ENCODE measurements at places on chromosomes 1 and 21. TPM values are rescaled to one million over a fixed set of nuclear protein-coding genes. Genes with fewer than 3 reads are reported as not detected.

- DNase-seq = no peak
- H3K36me3 ChIP-seq = peaks cover 88% of the 10 kb centered on the region
- H3K4me1 ChIP-seq = peaks cover 32% of the 10 kb centered on the region
- no peaks in the 10 kb centered on the region for H3K27me3 ChIP-seq
Observed at GRCh38 chr1:28510273-28510969, 4.6 kb downstream of the RCC1 start.

Gene TMOD4
- polyA plus RNA-seq = 2.4 TPM

GRCh38 chr1:180345148-180345547 lies 115.1 kb downstream of the LHX4 start:
- DNase-seq = no peak
- no peak overlapping the region for H3K4me3 ChIP-seq
- H3K27me3 ChIP-seq = no peaks in the 10 kb centered on the region
- H3K4me1 ChIP-seq = peaks cover 11% of the 10 kb centered on the region
- H3K27ac ChIP-seq = no peak overlapping the region

DNA sequence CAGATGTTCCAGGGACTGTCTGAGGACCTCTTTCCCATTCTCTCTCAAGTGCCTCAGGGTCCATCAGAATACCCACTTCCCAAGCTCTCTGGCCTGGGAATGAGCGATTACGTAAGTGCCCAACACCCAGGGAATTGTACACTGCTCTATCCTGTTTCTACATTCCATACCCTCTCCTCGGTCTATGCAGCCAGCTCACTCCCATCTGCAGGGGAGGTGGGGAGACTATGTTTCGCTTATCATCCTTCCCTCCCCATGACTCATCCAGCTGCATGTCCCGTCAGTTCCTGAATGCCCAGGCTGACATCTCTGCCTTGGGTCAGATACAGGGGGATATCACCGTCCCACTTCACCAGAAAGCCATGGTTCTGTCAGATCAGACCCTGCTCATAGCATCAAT lies 34.5 kb upstream of the CD1D start:
- no peaks in the 10 kb centered on the region for H3K27me3 ChIP-seq
- H3K4me3 ChIP-seq = no peak overlapping the region
- H3K36me3 ChIP-seq = no peaks in the 10 kb centered on the region
- DNase-seq = no peak

DNA sequence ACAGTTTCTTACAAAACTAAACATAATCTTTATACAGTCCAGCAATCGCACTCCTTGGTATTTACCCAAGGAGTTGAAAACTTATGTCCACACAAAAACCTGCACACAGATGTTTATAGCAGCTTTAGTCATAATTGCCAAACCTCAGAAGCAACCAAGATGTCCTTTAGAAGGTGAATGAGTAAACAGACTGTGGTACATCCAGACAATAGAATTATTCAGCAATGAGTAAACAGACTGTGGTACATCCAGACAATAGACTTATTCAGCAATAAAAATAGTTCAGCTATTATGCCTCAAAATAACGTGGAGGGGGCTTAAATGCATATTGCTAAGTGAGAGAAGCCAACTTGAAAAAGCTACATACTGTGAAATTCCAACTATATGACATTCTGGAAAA lies 87.0 kb upstream of the GALNT2 start:
- no peaks in the 10 kb centered on the region for H3K27me3 ChIP-seq
- no peak overlapping the region for H3K27ac ChIP-seq
- H3K4me1 ChIP-seq = no peaks in the 10 kb centered on the region
- no peaks in the 10 kb centered on the region for H3K36me3 ChIP-seq
- H3K4me3 ChIP-seq = no peak overlapping the region

Gene AGMAT
- polyA plus RNA-seq = 0.79 TPM

- peaks cover 15% of the 10 kb centered on the region for H3K4me1 ChIP-seq
- H3K27ac ChIP-seq = no peak overlapping the region
- H3K27me3 ChIP-seq = no peaks in the 10 kb centered on the region
- no peaks in the 10 kb centered on the region for H3K36me3 ChIP-seq
- no peak for DNase-seq
- no peak overlapping the region for H3K4me3 ChIP-seq
Observed at GRCh38 chr1:107824946-107825345, 140.0 kb downstream of the VAV3 start.

- no peaks in the 10 kb centered on the region for H3K36me3 ChIP-seq
- H3K4me3 ChIP-seq = no peak overlapping the region
- no peak for DNase-seq
- no peak overlapping the region for H3K27ac ChIP-seq
- H3K27me3 ChIP-seq = peaks cover 9% of the 10 kb centered on the region
Observed at GRCh38 chr1:10908266-10908665, 104.2 kb upstream of the TARDBP start.

DNA sequence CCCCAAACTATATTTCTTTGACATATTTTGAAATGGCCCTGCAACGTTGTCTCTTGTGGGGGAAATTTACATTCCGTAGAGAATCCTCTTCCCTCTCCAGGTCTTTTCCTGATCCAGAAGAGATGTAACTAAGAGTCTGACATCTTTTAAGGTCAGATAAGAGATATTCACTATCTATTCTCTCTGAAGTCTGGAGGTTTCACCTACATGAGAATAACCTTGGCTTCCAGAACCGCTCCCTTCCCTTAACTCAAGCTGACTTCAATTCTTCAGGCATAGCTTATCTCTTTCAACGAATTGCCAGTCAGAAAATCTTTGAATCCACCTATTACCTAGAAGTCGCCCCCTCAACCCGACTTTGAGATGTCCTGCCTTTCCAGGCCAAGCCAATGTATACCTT lies 9.9 kb downstream of the FCRLB start:
- DNase-seq = no peak
- no peaks in the 10 kb centered on the region for H3K36me3 ChIP-seq
- H3K27ac ChIP-seq = no peak overlapping the region
- H3K27me3 ChIP-seq = peaks cover 39% of the 10 kb centered on the region

Gene OXCT2
- 0.38 TPM for polyA plus RNA-seq

- H3K4me3 ChIP-seq = no peak overlapping the region
- no peaks in the 10 kb centered on the region for H3K27me3 ChIP-seq
- H3K4me1 ChIP-seq = peaks cover 22% of the 10 kb centered on the region
- no peak for DNase-seq
Observed at GRCh38 chr1:16209132-16209846, 3.2 kb downstream of the ARHGEF19 start.

- peak overlapping the region; percentile 44 for H3K27ac ChIP-seq
- DNase-seq = no peak
- peaks cover 35% of the 10 kb centered on the region for H3K4me1 ChIP-seq
Observed at GRCh38 chr1:109396871-109397580, 692 bp downstream of the SORT1 start.

GRCh38 chr1:205071801-205072200 lies 12.5 kb downstream of the TMEM81 start:
- H3K27ac ChIP-seq = no peak overlapping the region
- DNase-seq = no peak
- no peaks in the 10 kb centered on the region for H3K4me1 ChIP-seq
- no peaks in the 10 kb centered on the region for H3K27me3 ChIP-seq
- no peaks in the 10 kb centered on the region for H3K36me3 ChIP-seq

DNA sequence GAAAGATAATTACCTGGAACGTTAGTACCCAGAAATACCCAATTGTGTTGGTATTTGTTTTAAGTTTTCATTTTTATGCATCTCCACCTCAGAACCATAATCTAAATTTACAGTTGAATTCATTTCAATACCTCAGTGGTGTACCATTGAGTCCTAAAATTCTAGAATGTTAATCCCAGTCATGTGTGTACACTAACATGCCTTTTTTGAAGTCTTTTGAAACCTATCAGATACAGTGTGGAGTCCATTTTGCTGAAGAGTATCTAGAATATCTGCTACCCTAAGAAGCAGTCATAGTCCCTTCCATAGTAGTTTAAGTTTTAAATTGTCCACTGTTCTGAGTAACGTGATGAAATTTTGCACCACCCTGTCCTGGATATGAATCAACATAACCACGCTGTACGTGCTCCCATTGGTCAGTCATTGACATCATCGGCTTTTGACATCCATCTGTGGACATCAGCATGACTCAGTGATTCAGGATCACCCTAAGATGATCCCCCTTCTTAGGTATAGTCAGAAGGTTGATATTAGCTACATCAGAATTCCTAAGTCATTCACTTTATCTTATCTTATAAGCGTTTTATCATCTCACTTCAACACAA lies 7.5 kb upstream of the ASH1L start:
- H3K4me1 ChIP-seq = peaks cover 9% of the 10 kb centered on the region
- H3K27me3 ChIP-seq = no peaks in the 10 kb centered on the region
- H3K4me3 ChIP-seq = no peak overlapping the region

Gene KCNA2
- 0.46 TPM for polyA plus RNA-seq

Gene ZYG11A
- 0.27 TPM for polyA plus RNA-seq

GRCh38 chr1:228058949-228059633 lies 23.4 kb upstream of the ARF1 start:
- no peak for DNase-seq
- peak overlapping the region; percentile 42 for H3K4me3 ChIP-seq
- H3K4me1 ChIP-seq = peaks cover 11% of the 10 kb centered on the region

DNA sequence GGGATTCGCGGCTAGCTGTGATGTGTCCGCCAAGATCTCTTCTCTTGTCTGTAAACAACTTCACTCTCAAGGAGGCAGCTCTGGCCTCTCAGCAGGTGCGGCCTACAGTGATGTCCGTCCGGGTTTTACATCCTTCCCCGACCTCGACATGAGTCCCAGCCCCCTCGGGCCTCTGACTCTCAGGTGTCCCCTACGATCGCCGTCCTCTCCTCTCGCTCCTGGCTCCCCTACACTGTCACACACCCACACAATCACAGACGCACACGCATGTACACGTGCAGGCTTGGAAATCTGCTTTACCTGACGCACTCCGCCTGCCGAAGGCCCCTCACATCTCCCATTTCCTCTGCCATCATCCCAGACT lies 797 bp upstream of the RSPH1 start:
- peak; percentile 36 for DNase-seq
- peak overlapping the region; percentile 54 for H3K4me3 ChIP-seq
- peak overlapping the region; percentile 82 for H3K27ac ChIP-seq
- H3K36me3 ChIP-seq = no peaks in the 10 kb centered on the region

GRCh38 chr1:210758761-210759160 lies 375.2 kb downstream of the KCNH1 start:
- H3K4me1 ChIP-seq = no peaks in the 10 kb centered on the region
- H3K27ac ChIP-seq = no peak overlapping the region
- H3K4me3 ChIP-seq = no peak overlapping the region
- H3K36me3 ChIP-seq = no peaks in the 10 kb centered on the region
- no peak for DNase-seq

DNA sequence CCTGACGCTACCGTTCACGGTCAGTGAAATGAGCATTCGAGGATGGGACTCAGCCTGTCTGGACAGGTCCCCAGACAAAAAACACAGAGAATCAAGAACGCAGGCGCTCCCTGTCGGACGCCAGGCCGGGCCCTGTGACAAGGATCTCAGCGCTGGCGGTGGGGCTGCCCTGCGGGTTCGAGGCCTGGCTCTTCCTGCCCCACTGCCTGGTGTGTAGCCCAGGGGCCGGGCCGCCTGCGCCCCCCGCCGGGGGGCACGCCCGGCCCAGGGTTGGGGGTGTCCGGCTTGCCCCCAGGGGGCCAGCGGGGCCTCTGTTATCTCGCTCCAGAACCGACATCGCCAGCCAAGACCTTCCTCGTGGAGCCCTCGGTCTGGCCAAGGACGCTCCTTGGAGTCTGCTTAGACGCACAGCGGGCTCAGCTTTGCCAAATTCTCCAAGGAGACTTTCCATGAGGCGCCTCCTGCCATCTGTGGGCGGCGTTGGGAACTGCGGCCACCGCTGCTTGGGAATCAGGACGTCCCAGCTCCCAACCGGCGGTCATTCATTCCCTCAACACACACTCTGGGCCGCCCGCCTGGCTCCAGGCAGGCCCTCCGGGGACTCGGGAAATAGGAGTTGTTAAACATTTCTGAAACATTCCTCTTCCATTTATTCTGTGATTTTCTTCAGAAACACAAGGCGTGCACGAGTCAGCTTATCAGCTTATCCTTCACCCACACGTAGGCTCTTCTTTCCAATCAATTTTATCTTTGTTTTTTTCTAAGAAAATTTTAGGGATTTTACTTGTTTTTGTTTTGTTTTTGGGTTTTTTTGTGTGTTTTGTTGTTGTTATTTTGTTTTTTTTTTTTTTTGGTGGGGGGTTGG lies 11.3 kb upstream of the RIPK4 start:
- H3K4me1 ChIP-seq = peaks cover 5% of the 10 kb centered on the region
- DNase-seq = peak; percentile 84
- no peak overlapping the region for H3K27ac ChIP-seq
- no peaks in the 10 kb centered on the region for H3K36me3 ChIP-seq
- no peak overlapping the region for H3K4me3 ChIP-seq

Gene CNIH3
- 7.0 TPM for polyA plus RNA-seq

DNA sequence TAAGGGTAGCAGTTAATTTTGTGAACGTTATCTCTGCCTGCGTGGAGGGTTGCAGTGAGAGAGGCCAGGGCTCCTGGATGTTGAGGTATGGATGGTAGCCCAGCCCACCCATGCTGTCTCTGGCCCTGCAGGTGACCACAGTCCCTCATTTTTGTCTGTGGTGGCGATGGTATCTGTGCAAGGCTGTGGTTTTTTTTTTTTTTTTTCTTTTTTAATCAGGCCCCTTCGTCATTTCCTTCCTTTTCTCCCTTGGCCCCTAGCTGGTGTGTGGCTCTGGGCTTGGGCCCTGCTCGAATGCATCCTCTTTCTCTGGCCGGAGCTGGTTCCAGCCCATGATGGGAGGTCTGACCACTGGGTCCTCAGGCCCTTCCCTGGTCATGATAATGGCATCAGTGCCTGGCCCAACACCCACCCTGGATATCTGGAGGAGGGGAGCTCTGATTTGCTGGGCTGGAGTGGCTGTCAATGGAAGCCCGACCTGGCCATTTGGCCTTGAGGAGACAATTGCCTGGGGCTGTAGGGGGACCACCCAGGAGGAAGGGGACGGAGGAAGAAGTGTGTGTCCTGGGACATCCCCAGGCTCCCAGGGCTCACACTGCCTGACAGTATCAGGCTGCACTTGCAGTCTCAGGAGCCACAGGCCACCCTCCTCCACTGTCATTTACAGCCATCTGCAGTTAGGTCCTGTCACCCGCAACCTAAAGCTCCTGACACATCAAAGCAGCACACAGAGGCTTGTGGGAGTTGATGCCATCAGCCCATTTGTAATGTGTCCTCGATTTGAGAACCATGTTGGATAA lies 8.1 kb upstream of the RNF187 start:
- peak; percentile 37 for DNase-seq
- H3K4me1 ChIP-seq = peaks cover 6% of the 10 kb centered on the region
- H3K27me3 ChIP-seq = peaks cover 5% of the 10 kb centered on the region
- no peak overlapping the region for H3K4me3 ChIP-seq
- no peaks in the 10 kb centered on the region for H3K36me3 ChIP-seq

DNA sequence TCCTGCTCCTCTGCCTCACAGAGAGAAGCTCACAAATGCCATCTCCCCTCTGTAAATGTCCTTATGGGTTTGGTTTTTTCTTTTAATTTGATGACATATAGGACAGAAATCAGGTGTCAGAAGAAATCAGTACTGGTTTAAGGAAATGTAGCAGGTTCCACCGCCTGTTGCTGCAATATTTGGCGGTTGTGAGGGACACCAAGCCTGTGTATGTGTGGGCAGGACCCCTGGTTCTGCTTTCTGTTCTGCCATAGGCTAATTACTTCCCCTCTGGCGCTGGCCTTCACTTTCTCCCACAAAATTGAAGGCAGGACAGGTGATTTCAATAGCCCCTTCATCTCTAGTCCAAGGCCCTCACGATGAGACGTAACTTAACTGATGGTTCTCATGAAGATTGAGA lies 69.2 kb downstream of the PRDM2 start:
- H3K36me3 ChIP-seq = peaks cover 11% of the 10 kb centered on the region
- no peak overlapping the region for H3K4me3 ChIP-seq
- peaks cover 48% of the 10 kb centered on the region for H3K4me1 ChIP-seq
- peak overlapping the region; percentile 48 for H3K27ac ChIP-seq
- no peak for DNase-seq

GRCh38 chr1:182515556-182515955 lies 65.6 kb downstream of the RGSL1 start:
- no peaks in the 10 kb centered on the region for H3K27me3 ChIP-seq
- H3K27ac ChIP-seq = no peak overlapping the region
- H3K4me1 ChIP-seq = no peaks in the 10 kb centered on the region
- no peaks in the 10 kb centered on the region for H3K36me3 ChIP-seq

Gene GPR25
- polyA plus RNA-seq = not detected

Gene OVAAL
- not detected for polyA plus RNA-seq
